ENCODE measurements at places on chromosomes 7 and 10.

DNA sequence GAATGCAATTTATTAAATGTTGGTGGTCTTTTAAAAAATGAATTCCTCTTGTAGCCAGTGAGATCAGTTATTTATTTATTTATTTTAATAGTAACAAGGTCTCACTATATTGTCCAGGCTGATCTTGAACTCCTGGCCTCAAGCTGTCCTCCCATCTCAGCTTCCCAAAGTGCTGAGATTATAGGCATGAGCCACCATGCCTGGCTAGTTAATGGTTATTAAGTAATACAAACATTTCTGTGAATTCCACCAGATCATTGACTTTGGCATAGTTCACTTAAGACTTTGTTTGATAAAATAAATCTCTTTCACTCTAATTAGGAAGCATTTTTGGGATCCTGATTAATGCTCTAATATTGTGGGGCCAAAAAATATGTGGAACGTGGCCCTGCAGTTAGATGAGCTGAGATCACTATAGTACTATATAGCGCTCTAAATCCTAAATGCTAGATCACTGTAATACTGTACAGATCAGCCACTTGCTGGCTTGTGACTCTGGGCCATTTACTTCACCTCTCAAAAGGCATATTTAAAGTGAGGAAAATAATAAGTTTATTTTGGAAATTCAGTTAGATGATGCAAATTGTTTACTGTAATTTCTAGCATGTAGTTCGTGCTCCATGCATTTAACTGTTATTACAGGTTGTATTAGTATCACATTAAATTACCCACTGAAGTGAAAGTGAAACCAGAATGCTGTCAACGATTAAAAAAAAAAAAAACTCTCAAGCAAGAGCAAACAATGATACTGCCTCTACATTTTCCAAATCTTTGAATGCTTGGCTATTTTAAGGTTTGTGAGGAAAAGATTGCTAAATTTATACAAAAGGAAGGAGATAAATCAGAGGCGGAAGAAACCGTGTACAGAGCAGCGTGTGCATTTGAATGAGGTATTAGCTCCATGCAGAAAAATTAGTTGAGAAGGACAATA, 15.9 kb upstream of the FAS start:
- DNase-seq = peak; percentile 64

DNA sequence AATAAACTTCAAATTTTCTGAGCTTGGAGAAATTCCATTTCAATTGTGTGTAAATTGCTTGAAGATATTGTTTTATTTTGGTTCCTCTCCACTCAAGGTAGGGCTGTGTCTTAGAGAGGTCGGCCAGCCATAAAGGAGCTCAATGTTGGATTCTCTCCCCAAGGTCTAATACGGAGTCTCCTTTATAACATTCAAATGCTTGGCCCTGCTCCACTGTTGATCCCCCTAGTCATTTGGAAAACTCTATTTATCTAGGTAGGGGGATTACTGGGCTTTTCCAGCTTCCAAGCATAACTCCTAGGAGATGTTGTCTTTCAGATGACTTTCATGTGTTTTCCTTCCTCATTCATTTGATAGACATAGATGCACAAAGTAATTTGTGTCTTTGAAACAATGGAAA, 170.9 kb downstream of the LRMDA start:
- DNase-seq = no peak

DNA sequence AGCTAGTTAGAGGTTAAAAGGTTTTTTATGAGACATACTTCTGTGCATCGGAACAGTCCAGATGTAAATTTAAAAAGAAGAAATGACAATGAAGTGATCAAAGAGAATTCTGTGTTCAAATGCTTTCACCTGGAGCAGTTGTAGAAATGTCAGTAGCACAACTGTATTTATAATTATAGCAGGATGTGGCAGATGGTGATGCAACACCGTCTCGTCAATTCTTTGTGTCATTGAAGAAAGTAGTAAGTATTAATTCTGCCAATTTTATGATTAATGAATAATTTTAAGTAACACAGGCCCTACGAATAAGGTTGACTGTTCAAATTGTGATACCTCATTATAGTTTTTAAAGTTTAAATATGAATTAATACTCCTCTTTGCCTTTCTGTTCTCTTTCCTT, 171.1 kb downstream of the ADK start:
- no peak for DNase-seq

DNA sequence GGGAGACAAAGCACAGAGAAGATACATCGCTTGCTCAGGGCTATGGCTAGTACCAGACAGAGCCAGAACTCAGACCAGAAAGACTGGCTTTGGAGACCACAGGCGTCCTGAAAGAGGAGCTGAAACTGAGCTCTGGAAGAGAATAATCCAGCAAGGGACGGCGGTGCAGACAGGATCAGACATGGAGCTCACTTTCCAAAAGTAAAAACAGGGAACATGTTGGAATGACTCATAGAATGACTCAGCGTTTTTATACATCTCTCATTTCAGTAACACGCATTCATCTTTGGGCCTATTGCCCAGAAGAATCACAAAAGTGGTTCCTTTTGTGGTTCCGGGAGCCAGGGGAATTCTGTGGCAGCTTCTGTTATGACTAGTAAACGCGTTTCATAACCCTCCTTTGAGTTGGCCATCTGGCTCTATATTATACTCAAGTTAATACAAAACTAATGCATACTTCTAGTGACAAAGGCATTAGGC, 37.2 kb downstream of the PLEKHS1 start:
- DNase-seq = peak; percentile 74

- DNase-seq = no peak
These were observed 151.3 kb downstream of the CAMK1D start for GRCh38 chr10:12500381-12501303.

- no peak for DNase-seq
These were observed 823.8 kb downstream of the PCDH15 start for GRCh38 chr10:53977267-53977666.

DNA sequence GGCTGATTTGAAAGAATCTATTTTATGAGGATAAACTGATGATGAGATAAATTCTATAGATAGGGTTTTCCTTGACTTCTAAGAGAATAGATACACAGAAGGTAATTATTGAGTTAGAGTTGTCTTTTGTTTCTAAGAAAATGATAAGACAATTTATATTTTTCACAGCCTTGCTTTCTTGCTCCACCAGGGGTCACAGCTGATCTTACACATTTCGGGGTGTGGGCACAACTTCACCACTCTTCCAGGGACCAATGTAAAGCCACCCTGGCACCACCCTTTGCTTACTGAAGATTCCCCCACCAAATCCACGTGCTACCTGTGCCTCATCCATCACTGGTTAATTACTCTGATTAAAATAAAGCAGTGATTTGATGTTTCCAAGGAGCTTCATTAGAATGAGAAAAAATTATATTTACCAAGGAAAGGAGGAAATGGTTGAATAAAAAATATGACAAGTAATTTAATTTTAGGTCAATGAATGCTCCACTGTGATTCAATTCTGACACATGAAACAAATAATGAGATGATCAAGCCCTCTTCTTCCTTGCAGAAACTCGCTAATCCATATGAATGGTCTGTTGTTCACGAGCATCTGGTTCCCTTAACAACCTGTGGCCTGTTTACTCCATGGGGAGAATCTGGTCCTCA, 177.3 kb upstream of the TNS3 start:
- peak; percentile 66 for DNase-seq

GRCh38 chr7:69684369-69685292, 86.4 kb downstream of the AUTS2 start:
- DNase-seq = no peak

GRCh38 chr10:14687340-14687739, 87.4 kb downstream of the FAM107B start:
- no peak for DNase-seq

- peak; percentile 91 for DNase-seq
These were observed 1.6 kb downstream of the BEND7 start for GRCh38 chr10:13526948-13527863.

GRCh38 chr10:63423494-63423893, 42.3 kb downstream of the JMJD1C start:
- no peak for DNase-seq

GRCh38 chr10:10780746-10781145, 236.9 kb upstream of the CELF2 start:
- DNase-seq = no peak

GRCh38 chr7:92988941-92989545, 128.7 kb downstream of the SAMD9 start:
- no peak for DNase-seq

DNA sequence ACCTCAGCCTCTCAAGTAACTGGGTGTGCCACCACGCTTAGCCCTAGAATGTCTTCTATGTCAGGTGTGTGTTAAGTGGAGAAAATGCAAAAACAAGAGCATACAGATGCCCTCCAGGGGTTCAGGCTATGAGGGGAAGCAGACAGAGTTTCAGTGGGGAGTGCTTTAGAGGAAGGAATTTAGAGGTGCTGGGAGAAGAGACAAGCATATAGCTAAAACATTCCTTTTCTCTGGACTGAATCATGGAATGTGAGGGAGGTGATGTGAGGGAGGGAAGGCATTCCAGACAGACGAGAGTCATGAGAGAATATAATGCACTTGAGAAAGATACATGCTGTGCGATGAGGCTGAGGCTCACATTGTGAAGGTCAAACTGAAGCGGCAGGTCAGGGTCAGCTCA, 6.6 kb upstream of the ZNF786 start:
- DNase-seq = peak; percentile 13

GRCh38 chr10:102775935-102776669, 32.4 kb downstream of the WBP1L start:
- no peak for DNase-seq

- no peak for DNase-seq
These were observed 311.7 kb downstream of the GATA3 start for GRCh38 chr10:8365935-8366911.

- DNase-seq = peak; percentile 87
These were observed 51.2 kb upstream of the SORCS3 start for GRCh38 chr10:104589871-104590270.

DNA sequence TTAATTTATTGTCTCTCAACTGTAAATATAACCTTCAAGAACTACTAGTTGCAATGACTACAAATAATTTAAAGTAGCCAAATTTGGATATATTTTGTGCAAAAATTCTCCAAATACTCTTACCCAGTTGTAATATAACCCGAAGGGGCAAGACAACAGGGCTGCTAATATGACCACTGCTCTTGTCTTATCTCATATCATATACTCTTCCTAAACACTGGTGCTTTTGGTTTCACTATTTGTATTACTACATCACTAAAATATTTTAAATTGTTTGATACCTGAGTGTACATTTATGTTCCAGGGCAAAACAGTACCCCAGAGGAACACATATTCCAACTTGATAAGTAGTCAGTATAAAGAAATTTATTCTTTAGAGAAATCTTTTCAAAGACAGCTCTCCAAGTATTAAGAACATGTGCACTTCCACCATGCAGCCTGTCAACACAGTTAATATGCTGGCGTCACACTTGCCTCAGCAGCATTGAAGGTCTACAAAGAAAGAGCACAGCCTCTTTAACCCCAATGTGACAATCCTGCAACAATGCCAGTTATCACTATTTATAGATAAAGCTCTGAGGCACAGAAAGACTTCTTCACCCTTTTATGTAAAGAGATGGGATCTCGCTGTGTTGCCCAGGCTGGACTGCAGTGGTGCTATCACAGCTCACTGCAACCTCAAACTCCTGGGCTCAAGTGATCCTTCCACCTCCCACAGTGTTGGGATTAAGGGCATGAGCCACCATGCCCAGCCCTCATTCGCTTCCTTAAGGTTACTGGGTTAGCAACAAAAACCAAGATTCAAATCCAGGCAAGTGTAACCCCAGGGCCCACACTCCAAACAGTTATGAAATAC, 37.8 kb downstream of the RHEB start:
- DNase-seq = no peak

DNA sequence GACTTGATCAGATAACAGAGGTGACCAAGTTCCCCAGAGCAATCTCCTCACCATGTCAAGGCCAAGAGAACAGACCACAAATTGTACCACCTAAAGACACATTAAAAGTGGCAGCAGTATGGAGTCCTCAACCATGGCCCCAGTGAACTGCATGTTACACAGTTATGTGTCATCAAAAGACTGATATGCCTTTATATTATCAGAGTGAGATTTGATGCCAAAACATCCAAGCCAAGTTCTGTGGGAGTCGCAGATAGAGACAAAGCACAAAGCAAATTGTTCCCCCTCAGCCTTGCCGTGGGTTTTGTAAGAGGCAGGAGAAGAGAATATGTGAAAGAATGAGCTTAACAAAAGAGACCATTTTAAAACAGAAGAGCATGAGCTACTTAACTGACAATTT, 39.2 kb upstream of the TES start:
- no peak for DNase-seq

Measured in ACHN (cell line).